ENCODE measurements at places on chromosomes 4 and X.

- DNase-seq: no peak
Observed at GRCh38 chr4:63937961-63938360, 471.3 kb downstream of the TECRL start.

GRCh38 chr4:173680278-173680677 is 150.2 kb upstream of the HAND2 start:
- no peak for DNase-seq

- no peak for DNase-seq
Observed at GRCh38 chrX:42804524-42804923, 26.6 kb upstream of the PPP1R2C start.

GRCh38 chr4:40856840-40857362 is 107.1 kb downstream of the NSUN7 start:
- peak; percentile 33 for DNase-seq

GRCh38 chrX:154308108-154308946 is 12.7 kb downstream of the TKTL1 start:
- DNase-seq: peak; percentile 79

DNA sequence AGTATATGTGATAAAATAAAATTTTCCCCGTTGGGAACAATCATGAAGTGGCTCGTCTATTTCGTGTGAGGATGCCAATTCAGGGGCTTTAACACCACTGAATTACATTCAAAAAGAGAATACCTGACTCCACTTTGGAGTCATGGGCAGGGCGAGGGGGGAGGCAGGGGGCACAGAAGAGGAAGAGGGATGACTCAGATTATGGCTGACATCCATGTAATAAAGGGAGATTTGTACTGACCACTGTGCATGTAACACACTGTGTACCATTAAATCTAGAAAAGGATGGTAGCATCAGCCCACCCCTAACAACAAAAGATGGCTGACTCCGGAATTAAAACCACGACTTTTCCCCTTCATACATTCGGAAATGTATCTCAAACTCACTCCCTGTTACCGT is 1.3 kb downstream of the SLC9A7 start:
- no peak for DNase-seq

GRCh38 chr4:94411296-94411695 is 40.4 kb upstream of the PDLIM5 start:
- DNase-seq: no peak

GRCh38 chr4:156378033-156378665 is 424.5 kb upstream of the CTSO start:
- DNase-seq: no peak
